NCI-H510A (cell line): ENCODE measurements at places on chromosomes 7 and 10.
A peak's percentile ranks its signal among the peaks of the same experiment; 100 is the strongest.

- no peak for DNase-seq
Measured at GRCh38 chr7:107687656-107688055, 27.0 kb downstream of the SLC26A4 start.

DNA sequence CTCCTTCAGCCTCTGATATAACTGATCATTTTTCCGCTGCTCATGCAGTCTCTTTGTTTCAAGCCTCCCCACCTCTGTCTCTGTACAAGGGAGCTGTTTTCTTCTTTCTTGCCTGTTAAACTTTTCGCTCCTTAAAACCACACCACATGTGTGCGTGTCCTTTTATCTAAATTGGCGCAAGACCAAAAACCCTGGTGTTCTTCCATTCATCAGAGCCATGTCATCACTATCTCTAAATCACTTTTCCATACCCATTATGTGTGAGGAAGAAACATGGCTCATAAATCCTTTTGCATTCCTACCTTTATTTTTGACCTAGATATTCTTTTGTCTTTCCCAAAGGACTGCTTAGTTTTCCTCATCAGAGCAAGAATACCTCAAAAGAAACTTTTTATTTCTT lies 239.0 kb upstream of the IMMP2L start:
- no peak for DNase-seq

DNA sequence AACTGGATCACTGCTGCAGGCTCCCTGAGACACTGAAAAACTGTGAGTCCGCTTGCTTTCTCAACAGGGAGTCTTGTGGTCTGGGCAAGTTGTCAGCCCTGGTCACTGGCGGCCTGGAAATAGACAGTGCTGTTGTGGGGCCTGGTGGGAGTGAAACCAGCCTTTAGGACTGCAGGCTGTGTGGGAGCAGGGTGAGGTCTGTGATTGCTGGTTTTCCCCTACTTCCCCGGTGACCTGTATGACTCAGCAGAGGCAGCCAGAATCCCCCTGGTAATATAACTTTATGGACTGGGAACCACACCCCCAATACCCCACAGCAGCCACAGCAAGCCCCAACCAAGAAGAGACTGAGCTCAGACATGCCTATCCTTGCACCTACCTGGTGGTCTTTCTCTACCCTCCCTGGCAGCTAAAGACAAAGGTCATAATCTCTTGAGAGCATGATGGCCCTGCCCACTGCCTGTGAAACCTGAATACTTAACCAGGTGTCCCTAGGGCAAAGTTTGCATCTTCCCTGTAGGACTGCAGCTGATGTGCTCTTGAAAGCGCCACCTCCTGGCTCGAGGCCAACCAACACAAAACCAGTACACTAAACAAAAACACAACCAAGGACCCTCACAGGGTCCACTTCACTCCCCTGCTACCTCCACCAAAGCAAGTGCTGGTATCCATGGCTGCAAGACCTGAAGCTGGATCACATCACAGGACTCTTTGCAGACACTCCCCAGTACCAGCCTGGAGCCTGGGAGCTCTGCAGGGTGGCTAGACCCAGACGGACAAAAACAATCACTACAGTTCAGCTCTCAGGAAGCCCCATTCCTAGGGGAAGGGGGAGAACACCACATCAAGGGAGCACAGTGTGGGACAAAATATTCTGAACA lies 7.2 kb upstream of the ADAM22 start:
- DNase-seq: peak; percentile 38

DNA sequence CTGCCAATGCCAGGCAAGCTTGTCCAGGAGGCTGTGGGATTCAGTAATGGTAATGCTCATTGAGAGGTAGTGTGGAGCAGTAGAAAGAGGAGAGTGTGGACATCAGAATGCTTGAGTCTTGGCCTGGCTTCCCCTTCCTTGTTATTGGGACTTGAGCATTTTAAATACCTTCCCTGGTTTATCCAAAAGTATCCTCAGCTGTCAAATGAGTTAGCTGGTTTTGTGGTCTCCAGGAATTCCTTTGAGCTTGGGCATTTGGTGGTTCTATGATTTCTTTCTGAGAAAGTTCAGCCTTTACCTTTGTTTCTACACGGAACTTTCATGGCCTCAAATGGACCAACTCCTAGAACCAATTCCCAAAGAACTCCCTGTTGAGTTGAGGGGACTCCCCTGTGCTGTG lies 264.3 kb downstream of the PTEN start:
- no peak for DNase-seq
